Naive thymus-derived CD4-positive, alpha-beta T cell (primary cell): ENCODE measurements at places on chromosomes 11 and 22. TPM values are rescaled to one million over a fixed set of nuclear protein-coding genes. Genes with fewer than 3 reads are reported as not detected.

DNA sequence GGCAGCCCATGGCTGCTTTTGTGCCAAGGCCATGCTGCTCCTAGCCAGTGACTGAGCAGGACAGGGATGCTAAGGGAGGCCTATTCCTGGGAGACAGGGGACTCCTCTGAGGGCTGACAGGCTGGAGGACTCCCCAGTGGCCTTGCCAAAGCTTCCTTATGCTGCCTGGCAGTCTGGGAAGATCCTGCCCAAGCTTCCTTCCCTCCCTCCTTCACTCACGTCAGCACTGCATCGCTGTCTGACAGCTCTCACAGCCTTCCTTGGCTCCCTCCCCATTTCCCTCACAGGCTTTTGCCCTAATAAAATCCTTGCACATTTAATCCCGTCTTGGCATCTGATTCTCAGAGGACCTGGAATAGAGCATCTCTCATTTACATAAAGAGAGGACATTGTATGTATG lies 26.5 kb downstream of the HTR3A start:
- no peak for DNase-seq

- DNase-seq = no peak
Measured at GRCh38 chr11:12731841-12732336, 57.7 kb downstream of the TEAD1 start.

- DNase-seq = no peak
Measured at GRCh38 chr22:23781511-23782183, 5.1 kb upstream of the SMARCB1 start.

- no peak for DNase-seq
Measured at GRCh38 chr11:120555433-120555773, 43.9 kb downstream of the GRIK4 start.

DNA sequence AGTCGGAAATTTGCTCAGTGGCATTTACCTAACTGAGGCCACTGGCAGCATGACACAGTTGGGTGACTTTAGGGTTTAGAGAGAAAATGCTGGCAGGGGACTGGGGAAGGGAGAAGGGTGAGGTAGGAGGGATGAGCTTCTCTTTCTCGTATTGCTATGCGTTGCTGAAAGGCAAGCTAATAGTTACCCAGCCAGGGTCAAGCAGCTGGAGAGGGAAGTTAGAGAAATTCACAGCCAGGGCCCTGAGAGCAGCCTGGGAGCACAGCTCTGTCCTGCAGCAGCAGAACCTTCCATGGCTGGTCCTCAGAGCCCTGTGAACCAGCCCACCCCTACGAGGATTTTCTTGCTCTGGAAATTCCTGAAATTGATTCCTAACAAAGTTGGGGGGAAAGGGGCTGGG lies 679.6 kb downstream of the NTM start:
- DNase-seq = no peak

DNA sequence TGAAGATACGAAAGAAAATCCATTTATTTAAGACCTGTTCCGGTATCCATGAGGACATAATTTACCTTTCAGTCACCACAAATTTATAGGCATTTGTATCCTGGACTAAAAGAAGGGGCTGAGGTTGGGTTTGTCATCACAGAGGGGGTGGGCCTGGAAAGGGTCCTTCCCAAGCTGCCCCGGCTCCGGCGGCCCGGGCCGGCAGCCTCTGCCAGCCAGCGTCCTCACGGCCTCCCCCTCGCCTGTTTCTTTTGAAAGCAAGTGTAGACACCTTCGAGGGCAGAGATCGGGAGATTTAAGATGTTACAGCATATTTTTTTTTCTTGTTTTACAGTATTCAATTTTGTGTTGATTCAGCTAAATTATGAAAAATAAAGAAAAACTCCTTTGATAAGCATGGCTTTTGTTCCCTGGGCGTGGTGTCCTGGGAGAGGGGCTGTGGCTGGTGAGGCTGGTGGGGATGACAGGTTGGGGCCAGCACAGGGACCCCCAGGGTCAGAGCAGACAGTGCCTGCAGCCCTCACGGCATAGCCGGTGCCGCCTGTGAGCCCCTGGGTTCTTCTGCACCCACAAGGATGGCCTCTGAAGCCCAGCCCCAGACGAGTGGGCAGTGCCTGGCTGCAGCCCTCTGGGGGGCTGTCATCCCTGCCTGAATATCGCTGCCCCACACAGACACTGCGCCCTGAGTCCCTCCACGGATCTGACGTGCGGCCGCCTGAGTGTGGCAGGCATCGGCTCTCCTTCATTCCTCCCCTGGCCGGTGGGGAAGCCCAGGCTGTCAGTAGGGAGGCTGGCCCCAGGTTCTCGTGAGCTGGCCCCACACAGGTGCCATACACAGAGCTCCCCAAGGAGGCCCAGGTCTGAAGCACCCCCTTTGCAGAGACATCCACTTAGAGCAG lies 1075.9 kb downstream of the BRD1 start:
- no peak for DNase-seq

Gene OR4C11
- not detected for total RNA-seq

Gene MAP4K2
- 122 TPM for total RNA-seq

Gene OR10A2
- total RNA-seq = not detected

Gene OR6T1
- not detected in 2 replicates for total RNA-seq

Gene GRM5
- total RNA-seq = not detected

Gene USP2
- 0.43 TPM for total RNA-seq

Gene NFAM1
- total RNA-seq = 4.0 TPM
